ENCODE measurements at places on chromosomes 4 and X.

DNA sequence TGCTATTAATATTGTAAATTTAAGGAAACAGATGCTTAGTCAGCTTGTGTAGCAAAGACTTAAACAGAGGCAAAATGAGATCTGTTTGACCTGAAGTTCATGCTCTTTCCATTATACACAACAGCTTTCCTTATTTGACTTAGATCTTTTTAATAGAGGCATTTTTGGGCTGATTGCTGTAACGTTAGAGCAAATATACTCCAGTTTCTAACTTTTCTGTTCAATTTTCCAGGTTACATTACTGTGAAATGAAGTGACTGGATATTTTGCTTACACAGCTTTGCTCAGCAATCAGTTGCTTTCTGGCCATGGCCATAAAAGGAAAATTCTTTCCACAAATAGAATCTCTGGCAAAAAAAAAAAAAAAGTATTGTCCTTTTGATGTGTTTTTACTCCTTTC, 146.2 kb downstream of the PCDH7 start:
- DNase-seq, result no peak

DNA sequence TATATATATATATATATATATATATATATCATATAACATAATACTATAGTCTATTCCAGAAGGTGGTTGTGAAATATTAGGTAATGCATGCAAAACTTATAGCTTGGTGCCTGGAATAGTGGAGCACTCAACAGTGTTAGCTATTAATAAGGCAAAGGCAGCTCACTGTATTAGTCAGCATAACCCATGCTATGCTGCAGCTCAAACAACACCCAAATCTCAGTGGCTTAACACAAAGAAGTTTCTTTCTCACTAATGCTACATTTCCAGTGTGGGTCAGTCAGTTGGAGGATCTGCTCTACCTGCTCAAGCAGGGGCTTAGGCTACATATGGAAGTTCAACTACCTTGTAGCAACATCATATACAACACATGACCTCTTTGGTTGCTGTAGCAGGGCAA, 5.2 kb upstream of the RPGR start:
- peak; percentile 11 for DNase-seq

- no peak for DNase-seq
Observed at GRCh38 chr4:163846008-163846407, 351.5 kb downstream of the TMA16 start.

- no peak for DNase-seq
Observed at GRCh38 chr4:27350161-27350560, 489.5 kb downstream of the STIM2 start.

DNA sequence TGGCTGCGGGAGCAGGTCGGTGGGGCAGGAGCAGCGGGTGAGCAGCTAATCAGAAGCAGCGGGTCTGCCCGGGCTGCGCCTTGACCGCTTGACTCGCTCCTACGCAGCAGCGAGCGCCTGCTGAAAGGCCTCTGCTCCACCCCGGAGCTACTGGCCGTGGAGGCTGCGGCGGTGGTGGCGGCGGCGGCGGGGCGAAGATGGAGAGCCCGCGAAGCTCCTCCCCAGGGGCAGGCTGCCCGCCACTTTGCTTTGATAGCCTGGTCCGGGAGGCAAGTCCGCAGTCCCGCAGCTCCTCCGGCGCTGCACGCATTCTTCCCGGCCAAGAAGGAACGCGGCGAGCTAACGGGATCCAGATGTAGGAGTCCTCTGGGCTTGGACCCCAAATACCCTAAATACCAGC, 36.7 kb downstream of the PJA1 start:
- no peak for DNase-seq

DNA sequence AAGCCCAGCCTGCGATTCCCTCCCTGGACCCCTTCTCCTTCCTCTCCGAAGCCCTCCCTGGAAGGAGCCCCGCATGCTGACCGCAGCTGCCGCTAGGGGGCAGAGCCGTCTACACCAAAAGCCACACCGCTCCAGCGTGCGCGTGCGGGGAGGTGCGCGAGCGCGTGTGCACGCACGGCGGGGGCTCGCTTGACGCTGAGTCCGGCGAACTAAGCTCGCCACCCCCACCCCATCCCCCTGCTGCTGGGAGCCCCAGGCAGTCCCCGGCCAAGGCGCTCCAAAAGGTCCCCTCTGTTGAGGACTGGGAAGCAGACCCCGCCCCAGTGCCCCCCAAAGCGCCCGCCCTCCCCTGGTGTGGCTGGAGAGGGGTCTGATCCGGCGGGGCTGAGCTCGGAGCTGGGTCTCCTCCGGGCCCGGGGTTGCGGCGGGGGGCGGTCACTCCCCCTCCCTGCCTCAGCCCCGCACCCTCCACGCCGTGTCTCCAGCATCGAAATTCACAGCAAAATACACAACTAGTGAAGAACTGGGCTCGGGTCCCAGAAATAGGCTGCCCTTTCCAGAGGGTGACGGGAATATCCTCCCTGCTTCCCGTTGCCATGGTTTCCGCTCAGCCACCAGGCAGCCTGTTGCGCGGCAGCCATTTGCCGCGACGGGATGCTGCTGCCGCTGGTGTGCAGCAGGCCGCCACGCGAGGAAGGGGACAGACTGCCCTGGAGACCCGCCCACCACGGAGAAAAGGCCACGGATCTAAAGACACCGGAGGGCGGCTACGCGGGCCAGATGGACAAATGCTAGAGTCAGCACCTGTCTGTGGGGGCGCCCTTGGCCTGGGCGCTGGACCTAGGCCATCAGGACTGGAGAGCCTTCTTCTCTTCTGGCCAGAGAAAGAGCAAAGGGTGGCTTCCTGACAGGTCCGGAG, 11.2 kb upstream of the CCNQ start:
- DNase-seq, result peak; percentile 72

GRCh38 chr4:11069581-11070211, 359.0 kb downstream of the HS3ST1 start:
- DNase-seq, result no peak

- no peak for DNase-seq
Observed at GRCh38 chr4:7516096-7516772, 81.5 kb upstream of the PSAPL1 start.

GRCh38 chr4:64940698-64941097, 531.4 kb upstream of the TECRL start:
- no peak for DNase-seq

DNA sequence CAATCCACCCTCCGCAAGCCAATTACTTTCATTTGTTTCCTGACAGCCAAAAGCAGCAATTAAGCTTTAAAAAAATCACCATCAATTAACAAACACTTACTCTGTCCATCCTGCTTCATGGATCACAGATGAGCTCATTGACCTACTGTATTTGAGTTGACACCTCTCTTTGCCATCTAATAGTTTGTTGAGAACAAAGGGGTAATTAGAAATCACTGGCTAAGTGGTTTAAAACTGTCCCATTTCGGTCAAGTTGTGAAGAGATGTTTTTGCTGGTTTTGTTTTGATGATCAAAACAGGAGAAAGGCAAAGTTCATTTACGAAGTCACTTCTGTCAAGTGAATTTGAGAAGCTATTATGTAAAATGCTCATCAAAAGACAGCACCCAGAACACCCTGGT, 10.4 kb downstream of the SH3KBP1 start:
- no peak for DNase-seq

DNA sequence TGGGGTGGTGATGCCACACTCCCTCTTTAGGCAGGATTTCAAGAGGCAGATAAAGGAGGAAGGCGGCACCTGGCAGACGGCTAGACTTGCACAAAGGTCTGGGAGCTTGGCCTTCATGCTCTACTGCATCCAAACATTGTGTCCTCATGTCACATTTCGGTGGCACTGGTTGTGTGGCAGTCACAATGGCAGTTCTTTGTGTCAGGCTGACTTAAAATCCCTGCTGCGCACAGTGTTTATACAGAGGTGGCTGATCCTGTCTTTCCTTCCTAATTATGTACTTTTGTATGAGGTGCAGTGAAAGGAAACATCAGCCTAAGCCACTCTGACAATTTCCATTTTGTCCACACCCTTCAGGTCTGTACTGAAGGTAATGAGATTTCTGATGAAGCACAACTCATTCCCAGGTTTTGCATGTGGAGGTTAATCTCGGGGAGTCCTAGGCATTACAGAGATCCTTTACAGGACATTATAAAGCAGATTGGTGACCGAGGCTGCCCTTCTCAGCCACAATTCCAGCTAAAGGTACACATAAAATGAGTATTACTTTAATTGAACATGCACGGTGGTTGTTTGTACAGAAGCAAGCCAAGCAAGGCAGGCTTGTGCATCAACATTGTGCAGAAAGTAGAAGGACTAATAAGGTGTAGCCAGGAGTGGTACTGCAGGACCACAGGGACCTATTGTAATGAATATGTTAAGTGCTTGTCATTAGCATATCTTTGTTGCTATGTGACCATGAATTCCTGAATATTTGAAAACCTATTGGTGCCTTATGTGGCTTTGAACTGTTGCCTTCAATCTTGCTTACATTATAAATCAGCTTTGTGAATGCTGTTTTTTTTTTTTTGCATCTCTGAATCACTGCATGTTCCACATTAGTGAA, 147.6 kb downstream of the STK32B start:
- DNase-seq, result no peak

DNA sequence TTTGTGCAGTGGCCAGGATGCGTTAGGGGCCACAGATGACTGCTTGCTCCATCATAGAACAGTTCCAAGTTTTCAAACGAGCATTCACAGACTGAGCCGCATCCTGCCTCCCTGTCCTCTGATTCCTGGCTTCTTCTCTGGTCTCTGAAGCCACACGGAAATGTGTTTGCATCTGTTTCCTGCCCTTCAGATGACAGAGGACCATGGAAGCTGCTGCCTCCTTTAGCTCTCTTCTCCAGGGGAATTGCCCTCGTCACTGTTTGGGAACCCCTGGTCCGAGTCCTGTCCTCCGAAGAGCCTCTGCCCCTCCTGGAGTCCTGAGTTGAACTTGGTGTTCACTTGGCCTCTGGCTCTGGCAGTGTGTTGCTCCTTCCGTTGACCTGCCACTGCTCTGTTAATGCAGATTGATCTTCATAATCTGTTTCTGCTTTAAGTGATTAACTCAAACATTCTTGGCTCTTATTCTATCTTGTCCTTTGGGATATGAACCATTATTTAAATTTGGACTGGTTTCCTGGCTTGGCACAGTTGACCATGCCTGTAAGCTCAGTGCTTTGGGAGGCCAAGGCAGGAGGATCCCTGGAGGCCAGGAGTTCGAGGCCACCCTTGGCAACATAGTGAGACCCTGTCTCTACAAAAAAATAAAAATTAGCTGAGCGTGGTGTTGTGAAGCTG, 96.0 kb downstream of the PTTG2 start:
- DNase-seq, result no peak

DNA sequence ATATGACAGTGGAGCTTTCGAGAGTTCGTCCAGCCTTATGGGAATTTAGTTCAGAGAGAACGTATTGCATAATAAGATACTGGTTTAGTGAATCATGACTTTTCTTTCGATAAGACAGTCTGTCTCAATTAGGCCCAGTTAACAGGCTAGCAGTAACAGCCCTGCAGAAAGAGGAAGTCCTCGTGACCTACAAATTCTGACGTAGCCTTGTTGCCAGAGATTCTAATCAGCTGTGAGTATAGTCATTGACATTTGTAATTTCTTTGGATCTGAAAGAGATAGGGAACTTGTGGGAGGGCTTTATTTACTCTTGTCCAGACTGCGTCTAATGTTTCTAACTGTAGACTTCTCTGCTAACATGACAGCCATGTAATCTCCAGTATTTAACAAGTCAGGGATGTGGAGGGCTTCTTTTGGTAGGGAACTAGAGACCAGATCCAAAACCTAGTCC, 15.8 kb downstream of the ART3 start:
- peak; percentile 26 for DNase-seq

- DNase-seq, result peak; percentile 37
Observed at GRCh38 chrX:119605464-119606279, 552 bp downstream of the NKRF start.

DNA sequence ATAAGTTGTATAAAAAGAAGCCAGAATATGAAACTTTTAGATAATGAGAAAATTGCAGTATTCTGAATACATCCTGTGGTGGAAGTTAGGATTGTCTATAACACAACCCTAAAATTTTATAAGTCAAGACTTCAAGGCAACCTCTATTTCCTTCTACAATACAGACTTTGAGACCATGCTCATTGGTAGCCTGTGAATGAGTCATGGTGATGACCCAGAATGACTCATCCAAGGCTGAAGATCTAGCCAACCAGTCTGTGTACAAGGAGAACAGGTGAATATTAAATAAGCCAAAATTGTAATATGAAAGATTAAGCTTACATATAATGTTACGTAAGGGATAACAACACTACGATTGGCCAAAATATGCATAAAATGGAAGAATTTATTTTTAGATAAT, 475.9 kb upstream of the GALNT7 start:
- peak; percentile 2 for DNase-seq

- no peak for DNase-seq
Observed at GRCh38 chr4:54423066-54423465, 194.0 kb downstream of the PDGFRA start.

GRCh38 chrX:1686642-1687041, 71.8 kb downstream of the ASMT start:
- DNase-seq, result no peak

GRCh38 chr4:24328711-24329110, 255.6 kb downstream of the DHX15 start:
- DNase-seq, result no peak

DNA sequence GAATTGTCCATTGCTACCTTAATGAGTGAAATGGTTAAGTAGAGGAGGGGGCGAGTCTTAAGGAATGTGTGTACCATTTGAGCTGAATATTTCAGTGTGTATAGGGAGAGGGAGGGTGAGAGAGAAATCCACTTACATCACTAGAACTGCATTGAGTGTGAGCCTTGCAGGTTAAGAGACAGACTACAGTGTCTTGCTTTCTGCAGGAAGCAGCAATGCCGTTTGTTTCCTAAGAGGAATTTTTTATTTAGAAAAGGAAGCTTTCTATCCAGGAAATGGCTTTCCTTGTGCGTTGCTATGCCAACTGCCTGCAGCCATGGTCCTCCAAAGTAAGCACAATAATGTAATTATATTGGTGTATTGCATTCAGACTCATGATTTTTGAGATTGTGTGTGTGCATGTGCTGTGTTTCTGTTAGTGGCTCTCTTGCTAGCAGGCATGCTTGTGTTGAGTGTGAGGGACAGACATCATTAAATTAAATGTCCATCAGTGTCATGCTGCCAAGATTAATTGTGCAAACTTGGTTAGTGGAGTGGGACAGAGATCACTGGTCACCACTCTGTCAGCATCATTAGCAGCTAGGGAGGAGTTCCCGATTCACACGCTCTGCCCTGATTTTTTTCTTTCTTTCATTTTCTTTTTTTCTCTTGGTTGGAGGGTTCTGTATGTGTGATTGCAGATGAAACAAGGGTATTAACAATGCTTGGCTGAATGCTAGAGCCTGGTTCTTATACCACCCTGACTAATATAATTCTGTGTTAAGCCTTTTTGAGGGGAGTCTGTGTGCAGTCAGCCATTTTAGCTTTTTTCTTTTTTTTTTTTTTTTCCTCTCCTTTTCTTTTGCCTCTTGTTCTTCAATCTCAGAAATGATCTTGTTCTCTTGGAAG, 164.3 kb downstream of the RAPGEF2 start:
- no peak for DNase-seq

- no peak for DNase-seq
Observed at GRCh38 chr4:22440999-22441398, 74.9 kb downstream of the ADGRA3 start.

- no peak for DNase-seq
Observed at GRCh38 chrX:103607364-103608305, at the start of gene TCEAL3. TCEAL3 (plus strand) TSS chrX:103607963; CDS start chrX:103609065, 1,102 bp downstream.
